SW480 (cell line): ENCODE measurements at places on chromosomes 7 and 10.

GRCh38 chr10:88744002-88744401 is 15.8 kb upstream of the LIPN start:
- DNase-seq, result no peak

GRCh38 chr7:12315049-12315448 is 88.6 kb downstream of the VWDE start:
- no peak for DNase-seq

- no peak for DNase-seq
These were observed 6.1 kb upstream of the ANKRD2 start for GRCh38 chr10:97566336-97566996.

DNA sequence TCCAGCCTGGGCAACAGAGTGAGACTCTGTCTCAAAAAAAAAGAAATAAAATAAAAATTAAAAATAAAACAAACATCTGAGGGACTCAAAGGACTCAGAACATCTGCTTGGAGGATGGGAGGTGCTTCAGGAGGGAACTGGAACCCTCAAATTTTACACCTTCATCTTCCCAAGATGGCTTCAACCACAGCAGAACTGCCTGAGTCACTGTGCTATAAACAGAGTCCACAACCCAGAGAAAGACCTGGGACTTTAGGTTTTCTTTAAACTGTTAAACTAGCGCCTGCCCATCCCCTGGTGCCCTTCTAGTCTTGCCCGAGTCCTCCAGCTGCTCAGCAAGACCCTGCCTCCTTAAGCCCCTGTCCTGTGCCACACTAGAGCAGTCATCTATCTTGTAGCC is 40.8 kb downstream of the RGS10 start:
- no peak for DNase-seq

DNA sequence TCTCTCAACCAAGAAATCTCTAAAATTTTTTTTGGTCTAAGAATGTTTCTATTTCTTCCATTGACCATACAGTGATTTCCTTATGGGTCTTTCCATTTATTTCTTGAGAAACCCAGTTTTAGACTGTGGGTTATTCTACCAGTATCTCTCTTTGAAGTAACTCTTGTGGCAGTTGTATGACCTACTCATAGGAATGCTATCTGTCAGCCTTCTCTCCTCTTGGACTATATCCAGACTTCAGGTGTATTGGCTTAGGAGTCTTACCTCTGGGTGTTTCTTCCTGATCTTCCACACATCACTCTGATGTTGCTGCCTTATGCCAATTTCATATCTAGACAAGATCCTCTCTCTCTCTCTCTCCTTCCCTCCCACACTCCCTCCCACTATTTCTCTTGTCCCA is 178.1 kb downstream of the BMPER start:
- DNase-seq, result no peak
